ENCODE measurements at places on chromosomes 5 and 9. TPM values are rescaled to one million over a fixed set of nuclear protein-coding genes. Genes with fewer than 3 reads are reported as not detected.

DNA sequence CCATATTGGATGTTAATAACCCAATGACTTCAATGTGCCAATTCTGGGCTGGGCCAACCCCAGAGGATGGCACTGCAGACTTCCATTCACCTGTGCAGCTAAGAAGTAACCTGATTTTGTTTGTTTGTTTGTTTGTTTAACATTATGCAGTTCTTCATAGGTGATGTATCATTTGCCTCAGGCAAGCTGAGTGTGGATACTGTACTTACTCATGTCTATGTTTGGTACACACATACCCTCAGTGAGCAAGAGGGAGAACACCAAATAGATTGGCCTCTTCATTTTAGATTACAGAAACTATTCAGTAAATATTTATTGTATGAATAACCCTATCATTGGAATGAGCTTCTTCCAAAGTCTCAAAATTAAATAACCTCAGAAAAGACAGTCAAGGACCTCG is 180.2 kb upstream of the SMC2 start:
- no peak for DNase-seq

DNA sequence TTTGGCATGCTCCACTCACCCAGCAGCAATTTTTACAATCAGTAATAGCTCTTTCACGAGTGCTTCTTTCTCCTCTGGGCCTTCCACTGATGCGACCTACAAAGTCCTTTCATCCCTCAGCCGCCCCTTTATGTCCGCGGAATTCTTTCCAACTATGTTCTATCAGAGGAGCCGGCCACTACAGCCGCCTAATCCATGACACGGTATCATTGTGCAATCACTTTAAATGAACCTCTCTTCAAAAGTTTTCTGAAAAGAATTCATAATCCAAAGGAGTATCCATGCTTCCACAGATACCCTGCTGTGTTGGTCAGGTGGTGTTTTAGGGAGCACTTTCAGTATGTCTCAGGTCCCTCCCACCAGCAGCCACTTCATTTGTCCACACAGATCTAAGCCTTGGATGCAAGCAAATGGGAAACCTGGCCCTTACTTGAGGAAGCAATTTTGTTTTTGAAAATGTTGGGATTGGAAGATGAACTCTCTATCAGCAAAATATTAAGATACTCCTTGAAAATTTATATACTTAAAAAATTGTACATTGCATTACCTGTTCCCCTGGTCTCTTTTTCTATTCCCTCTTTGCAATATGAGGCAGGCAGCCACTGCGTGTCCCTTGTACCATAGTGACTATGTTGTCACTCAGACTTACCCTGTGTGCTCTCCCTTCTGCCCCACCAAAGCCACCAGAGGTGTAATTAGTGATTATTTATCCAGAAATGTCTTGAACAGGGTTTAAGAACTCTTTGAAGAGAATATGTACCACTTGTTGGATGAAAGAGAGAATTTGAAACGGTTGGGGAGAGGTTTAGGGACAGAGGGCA is 12.9 kb upstream of the MEF2C start:
- DNase-seq, result no peak

MARVELD2 gene
- 0.74 TPM for total RNA-seq

ENC1 gene
- total RNA-seq, result 1.9 TPM

- no peak for DNase-seq
These were observed 90.4 kb downstream of the PGM5 start for GRCh38 chr9:68446836-68447235.

GRCh38 chr9:34997379-34997781 is 7.8 kb downstream of the DNAJB5 start:
- DNase-seq, result no peak

GRCh38 chr5:989961-990530 is 18.6 kb upstream of the NKD2 start:
- no peak for DNase-seq

DNA sequence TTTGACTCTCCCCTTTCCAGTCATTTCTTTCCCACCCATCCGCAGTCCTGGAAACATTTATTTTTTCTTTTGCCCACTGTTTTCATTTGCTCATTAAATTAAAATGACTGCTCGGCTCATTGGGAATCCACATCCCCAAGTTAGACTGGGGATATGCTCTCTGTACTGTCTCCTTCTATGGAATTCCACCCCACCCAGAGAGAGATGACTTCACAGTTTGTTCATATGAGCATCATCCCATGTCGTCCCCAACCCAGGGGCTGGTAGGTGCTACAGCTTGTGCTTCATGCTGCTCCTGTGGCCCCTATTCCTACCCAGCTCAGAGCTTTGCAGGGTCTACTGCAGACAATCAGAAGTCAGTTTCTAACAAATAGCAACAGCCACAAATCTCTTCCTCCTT is 16.5 kb upstream of the RARS1 start:
- no peak for DNase-seq

DNA sequence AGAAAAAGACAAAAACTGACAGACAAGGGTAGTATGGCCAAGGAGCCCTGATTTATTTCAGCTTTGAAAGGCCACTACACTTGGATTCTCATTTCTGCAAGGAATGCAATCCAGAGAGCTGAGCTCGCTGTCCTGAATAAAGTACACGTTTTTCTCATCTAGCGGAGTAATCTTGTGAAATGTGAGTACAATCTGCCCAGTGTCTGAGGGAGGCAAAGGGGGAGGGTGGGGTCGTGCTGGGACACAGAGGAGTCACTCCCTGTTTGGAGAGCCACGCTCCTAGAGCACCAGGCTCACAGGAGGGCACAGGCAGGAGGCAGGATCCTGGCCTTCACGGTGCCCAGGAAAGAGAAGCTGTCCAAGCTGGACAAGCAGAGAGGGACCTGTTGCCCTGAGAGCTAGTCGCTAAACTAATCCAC is 51.0 kb upstream of the IFNK start:
- no peak for DNase-seq

DNA sequence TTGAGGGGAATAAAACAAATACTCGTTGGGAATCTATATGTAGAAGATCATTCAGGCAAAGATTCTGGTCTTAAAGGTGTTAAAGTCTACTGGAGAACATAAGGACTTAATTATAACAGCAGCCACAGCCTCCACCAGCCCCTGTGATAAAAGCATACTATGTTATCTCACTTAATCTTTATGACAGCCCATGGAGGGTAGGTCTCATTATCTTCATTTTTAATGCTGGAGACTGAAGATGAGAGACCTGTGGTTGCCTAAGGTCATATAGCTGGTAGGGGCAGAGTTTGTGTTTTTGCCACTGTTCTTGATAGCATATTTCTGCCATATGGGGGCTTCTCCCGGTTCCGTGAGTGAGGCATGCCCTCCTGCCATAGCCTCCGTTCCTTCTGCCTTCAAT is 88.7 kb downstream of the TRIO start:
- no peak for DNase-seq

GRCh38 chr5:88666761-88667495 is 216.1 kb downstream of the MEF2C start:
- no peak for DNase-seq

LCN10 gene
- total RNA-seq, result 0.21 TPM

GRCh38 chr5:123181394-123181801 is 92.4 kb downstream of the PRDM6 start:
- DNase-seq, result no peak

GRCh38 chr9:124261736-124262648 is 4.2 kb downstream of the NEK6 start:
- no peak for DNase-seq

- no peak for DNase-seq
These were observed 16.6 kb downstream of the ATP10B start for GRCh38 chr5:160835376-160835775.

TAF11L5 gene
- total RNA-seq, result not detected

DNA sequence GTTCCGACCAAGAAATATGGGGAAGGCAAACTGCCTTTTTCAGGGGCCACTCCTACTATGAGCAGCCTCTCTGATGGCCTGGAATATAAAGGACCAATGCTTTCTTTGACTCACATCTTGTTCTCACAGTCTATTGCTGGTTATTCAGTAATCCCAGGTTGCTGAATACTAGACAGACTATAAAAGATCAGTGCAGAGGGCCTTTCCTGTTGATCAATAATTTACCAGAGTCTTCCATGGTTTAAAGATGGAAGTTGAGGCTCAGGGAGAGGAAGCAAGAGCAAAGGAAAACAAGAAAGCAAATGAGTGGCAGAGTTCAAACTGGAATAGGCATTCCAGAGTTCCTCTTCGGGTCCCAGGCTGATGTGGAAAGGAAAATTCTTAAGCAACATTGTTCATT is 62.9 kb downstream of the FBXO38 start:
- DNase-seq, result no peak

DNA sequence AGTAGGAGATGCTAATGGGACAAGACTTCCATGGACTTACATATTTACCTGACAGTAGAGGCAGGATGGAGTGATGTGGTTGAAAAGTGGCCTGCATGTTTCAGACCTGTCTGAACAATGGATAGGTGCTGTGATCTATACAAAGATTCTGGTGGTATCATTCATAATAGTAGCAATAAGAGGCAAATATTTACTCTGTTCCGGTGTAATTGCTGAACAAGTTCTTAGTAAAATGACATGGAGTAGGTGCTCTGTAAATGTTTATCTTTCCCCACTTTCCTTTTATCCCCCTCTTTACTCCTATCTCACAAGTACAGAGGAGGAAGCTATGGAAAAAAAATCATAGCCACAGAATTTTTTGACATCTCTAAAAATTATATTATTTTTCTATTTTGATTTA is 159.0 kb upstream of the SLC12A2 start:
- no peak for DNase-seq

PCDHGA7 gene
- total RNA-seq, result 0.12 TPM

PFDN1 gene
- total RNA-seq, result 56.3 TPM

IRGM gene
- total RNA-seq, result 7.6 TPM

DNA sequence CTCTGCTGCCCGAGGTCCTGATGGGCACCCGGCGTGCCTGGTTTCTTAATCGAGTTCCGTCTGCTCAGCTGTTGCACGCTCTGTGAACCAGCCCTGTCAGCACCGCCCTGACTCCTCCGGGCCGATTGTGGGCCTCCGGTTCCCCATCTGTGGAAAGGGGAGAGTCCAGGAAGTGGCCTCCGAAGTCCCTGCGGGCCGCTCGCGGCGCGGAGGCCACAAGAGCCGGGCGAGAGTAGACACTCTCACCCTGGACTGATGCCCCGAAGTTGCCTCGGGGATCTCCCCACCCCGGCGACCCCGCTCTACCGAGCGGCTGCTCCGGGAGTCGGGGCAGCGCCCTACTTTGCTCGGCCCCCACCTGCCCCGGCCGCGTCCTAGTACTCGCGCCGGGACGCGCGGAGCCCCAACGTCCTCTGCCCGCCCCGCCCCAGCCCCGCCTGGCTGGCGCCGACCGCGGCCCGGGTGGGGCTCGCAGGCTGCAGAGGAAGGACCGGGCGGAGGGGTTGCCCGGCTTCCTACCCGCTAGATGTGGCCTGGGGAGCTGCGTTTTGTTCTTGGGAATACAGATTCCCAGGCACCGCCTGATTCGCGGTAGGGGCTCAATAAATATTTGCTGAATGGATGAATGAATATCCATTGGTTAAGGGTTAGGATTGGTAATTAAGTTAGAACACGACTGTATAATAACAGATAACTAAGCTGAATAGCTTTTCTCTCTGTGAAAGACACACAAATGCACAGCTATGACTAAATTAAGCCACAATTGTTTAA is 935 bp upstream of the ZNF367 start:
- peak; percentile 79 for DNase-seq

- no peak for DNase-seq
These were observed 806.5 kb downstream of the TLR4 start for GRCh38 chr9:118510711-118511110.

GRCh38 chr5:92916036-92916435 is 665.0 kb downstream of the NR2F1-AS1 start:
- no peak for DNase-seq

DNA sequence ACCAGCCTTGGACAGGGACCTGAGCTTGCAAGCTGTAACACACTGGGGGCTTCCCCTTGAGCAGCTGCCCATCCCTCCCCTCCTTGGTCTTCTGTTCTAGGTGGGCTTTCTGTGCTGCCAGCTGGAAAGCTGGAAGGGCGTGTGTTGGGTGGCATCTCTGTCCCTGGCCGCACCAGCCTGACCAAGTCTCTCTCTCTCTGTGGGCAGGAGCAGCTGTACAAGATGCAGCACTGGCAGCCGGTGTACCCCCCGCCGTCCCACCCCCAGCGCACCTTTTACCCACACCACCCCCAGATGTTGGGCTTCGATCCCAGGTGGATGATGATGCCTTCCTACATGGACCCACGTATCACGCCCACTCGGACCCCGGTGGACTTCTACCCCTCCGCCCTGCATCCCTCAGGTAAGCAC is 32.1 kb upstream of the POMT1 start:
- DNase-seq, result no peak

GRCh38 chr5:80187421-80188090 is 68.3 kb downstream of the SERINC5 start:
- no peak for DNase-seq

DNA sequence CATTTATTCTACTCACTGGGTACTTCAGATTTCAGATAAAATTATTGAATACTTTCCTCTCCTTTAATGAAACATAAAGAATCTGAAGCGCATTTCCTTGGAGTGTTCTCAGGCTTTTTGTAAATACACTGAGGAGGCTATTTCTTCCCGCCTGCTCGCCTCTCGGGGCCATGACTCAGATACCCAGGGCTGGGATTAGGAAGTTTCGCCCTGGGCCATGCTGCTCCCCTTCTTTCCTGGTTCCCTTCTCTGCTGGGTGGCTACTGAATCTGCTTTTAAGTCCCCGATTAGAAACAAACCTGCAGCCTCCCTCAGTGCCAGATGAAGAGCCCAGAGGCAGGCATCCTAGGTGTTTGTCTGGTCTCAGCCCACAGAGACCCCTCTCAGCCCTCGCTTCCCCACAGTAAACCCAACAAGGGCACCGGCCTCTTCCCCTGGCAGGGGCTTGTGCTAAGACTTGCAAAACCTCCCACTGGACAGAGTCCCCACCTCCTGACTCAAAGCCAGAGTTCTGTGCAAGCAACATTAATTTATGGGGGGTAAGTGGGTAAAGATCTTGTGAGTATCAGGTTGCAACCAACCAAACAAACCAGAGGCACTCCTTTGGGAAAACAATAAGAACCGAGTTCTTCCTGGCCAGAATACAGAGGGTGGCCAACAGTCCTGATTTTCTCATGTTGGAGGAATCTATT is 30.7 kb upstream of the IRX1 start:
- DNase-seq, result no peak

DNA sequence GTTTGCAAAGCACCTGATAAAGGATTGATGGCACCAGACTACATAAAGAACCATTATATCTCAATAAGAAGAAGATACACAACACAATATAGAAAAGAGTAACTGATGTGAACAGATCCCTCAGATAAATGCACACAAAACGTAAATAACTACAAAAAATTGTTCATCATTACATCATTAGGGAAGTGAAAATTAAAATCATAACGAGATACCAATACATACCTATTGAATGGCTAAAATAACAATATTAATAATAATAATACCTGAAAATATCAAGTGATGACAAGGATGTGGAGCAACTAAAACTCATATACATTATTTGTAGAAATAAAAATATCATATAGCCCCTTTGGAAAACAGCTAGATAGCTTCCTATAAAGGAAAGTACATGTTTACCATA is 469.5 kb downstream of the DMRTA1 start:
- no peak for DNase-seq

GDA gene
- total RNA-seq, result not detected

PCDHA10 gene
- total RNA-seq, result not detected

C7 gene
- total RNA-seq, result not detected
